LHCN-M2 (cell line): ENCODE measurements at places on chromosomes 1 and 21. TPM values are rescaled to one million over a fixed set of nuclear protein-coding genes. Genes with fewer than 3 reads are reported as not detected.

DNA sequence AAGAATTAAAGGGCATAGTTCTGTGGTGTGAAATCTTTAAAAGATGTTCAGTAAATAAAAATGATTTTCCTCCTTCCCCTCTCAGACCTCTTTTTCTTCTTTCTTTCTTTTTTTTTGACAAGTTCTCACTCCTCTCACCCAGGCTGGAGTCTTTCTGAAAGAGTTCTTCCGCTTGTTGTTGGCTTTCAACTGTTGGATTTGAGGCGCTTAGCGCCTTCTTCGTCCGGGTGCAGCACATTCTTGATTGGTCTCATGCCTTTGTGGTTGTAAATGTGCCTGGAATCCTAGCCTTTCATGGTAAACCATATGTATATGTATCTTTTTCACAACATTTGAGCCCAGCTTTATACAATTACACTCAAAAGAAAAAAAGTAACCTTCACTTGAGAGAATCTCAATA, 980 bp upstream of the METTL18 start:
- DNase-seq = peak; percentile 17

DNA sequence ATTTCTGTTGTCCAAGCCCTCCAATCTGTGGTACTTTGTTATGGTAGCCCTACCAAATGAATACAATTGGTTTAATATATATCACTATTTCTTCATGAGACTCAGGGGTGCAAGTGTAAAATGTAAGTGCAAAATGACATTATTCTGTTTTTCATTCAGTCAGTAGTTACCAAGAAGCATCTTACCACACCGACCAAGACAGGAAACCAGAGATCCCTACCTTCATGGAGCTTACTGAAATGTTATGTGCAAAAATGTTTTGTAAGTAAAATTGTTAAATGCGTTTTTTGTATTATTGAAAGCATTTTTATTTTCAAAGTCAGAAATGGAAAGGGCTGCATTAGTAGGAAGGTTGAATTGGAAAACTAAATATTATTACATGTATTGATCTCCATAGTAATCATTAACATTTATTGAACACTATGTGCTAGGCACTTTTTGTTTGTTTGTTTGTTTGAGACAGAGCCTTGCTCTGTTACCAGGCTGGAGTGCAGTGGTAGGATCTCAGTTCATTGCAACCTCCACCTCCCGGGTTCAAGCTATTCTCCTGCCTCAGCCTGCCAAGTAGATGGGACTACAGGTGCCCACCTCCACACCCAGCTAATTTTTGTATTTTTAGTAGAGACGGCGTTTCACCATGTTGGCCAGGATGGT, 166.8 kb downstream of the PTPRC start:
- no peak for DNase-seq

GRCh38 chr21:27213303-27213702, 246.4 kb upstream of the ADAMTS5 start:
- peak; percentile 45 for DNase-seq

- DNase-seq = no peak
These were observed 17.0 kb upstream of the SH2D2A start for GRCh38 chr1:156833603-156834002.

DNA sequence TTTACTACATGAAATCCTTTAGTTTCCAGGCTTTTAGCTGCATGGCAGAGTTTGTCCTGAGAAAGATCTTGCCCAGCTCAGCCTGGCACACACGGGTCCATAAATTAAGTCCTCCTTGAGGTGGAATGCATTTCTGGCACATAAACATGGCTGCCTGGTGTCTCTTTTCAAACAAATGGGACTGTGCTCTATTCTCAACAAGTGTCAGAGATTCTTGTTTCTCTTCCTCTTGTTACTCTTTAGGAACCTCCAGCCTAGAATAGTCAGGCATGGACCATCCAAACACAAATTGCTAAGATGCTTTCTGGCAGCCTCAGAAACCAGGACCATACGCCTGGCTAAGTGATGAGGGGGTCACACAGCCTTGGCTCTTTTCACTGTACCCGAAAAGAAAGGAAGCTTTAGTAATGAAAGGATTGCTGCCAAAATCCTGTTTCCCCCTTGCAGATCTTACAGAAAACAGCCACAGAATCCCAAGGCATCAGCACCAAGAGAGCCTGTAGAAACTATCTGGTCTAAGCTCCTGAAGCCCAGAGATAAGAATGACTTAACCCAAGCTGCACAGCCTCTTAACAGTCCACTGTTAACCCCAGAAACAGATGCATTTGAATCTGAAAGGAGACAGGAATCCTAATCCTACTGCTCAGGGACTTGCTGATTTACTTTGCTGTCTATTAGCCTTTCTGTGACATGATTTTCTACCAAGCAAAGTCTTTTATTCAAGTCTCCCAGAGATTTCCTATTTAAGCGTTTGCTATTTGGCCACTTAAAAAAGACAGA, 31.9 kb upstream of the NRDC start:
- DNase-seq = no peak

GRCh38 chr1:88399690-88400089, 284.4 kb upstream of the PKN2 start:
- DNase-seq = no peak

DNA sequence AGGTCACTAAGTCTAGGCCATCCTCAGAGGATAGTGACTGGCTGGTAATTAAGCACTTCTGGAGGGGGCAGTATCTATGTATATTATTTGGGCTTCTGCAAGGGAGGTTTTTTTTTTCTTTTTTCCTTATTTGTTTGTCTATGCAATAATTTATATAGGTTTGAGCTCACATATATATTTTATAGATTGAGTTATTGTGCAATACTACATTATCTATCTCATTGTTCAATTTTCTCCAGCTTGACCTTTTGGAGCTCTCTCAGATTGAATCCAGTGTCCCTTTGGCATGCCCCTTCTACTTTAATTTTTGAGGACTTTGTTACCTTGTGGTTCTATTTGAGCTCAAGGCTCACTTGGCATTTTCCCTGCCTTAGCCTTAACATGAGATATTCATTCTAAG, 852.1 kb downstream of the KCNT2 start:
- DNase-seq = no peak

DNA sequence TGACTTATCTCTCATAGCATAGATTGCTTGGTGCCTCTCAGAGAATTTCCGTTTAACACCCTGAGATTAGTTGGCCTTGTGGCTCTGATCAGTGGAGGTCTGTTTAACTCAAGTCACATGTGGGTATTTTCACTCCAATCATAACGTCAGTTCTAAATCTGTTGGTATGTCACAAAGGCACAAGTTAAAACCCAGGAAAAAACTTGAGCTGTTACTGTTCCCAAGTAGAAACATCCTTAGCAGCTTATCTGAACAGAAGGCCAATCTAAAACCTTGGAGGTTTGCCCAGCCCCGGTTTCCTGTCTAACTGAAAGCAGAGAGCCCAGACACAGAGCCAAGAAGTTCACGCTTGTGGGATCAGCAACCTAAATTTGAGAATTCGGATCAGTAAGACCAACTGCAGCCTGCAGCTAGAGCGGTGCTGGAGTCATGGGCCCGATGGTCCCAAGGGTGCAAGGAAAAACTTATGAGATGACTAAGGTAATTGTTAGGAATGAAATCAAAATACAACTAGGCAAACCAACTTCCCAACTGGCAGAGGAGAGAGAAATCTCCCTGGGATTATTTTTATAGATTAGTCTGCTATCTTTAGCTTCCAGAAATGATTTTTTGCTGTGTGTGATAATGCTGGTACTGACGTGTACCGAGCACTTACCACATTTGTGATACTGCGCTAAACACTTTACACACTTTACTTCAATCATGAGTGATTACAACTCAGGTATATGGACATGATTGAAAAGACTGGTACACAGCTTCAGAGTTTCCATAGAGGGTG, 90.2 kb upstream of the C1orf21 start:
- DNase-seq = peak; percentile 94

DNA sequence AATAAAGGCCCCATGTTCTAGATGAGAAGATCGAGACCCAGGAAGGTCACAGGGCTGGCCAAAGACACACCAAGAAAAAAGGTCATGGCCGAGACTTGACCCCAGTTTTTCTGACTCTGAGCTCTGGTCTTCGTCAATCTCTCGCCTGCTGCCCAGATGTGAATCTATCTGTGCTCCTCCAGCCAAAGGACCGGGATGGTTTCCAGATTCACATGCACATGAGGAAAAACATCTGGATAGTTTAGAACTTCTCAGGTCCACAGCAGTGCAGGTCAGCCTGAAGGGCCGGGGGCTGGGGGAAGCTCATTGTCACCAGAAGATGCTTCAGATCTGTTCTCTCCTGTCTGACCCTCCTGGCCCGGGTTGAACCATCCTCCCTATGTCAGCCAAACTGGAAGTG, 49.0 kb downstream of the KCNN3 start:
- no peak for DNase-seq

DNA sequence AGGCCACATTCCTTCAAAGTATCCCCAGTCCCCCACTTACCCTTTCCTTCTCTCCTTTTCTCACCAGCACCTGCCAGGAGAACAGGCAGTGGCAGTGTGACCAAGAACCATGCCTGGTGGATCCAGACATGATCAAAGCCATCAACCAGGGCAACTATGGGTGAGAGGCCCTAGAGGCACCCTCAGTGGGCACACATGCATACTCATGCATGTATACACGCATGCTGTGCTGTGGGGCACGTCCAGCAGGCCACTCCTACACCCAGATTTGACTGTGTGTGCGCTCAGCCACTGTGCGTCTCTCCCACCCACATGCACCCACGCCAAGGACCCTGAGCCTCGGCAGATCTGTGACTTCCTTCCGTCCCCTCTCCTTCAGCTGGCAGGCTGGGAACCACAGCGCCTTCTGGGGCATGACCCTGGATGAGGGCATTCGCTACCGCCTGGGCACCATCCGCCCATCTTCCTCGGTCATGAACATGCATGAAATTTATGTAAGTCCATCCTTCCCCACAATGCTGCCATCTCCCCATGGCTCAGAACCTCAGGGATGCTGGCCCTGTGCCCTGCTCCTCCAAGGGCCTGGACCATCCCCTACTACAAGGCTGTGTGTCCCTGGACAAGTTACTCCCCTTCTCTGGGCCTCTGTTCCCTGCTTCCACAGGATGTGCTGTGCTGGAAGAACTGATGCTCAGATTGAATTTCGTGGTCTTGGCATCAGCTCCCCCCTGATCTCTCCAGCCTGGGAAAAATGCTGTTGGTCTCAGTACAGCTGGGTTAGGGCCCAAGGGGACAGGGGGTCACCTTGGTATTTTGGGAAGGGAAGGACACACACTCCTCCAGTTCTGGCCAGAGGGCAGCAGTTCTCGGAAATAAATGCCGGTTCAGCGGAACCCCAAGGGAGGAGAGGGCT, 7.0 kb downstream of the TINAGL1 start:
- no peak for DNase-seq

- DNase-seq = peak; percentile 17
These were observed 162.4 kb downstream of the ZSCAN20 start for GRCh38 chr1:33634806-33635205.

DNA sequence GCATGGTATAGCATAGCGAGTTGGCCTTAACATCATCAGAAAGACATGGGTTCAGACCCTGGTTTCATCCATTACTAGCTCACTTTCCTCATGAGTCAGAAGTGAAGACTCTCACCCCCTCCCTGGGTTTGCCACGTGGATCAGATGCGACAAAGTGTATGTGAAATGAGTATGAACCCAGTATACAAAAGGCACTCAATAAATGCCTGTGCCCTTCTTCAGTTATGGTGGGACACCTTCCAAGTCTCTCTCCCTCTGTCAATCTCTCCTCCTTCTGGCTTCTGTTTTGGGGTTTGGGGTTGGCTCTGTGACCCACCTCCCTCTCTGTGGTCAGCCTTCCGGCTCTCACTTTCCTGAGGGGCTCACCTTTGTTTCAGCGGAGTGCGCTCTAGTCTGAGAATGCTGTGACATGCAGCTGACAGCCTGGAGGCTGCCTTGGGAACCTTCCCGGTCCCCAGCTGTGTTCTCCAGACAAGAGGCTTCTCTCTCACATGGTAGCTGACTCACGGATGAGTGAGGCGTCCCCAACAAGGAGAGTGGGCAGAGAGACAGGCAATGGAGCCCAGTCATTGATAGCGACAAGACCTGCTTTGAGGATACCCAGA, 155.0 kb upstream of the EDN2 start:
- peak; percentile 82 for DNase-seq

DNA sequence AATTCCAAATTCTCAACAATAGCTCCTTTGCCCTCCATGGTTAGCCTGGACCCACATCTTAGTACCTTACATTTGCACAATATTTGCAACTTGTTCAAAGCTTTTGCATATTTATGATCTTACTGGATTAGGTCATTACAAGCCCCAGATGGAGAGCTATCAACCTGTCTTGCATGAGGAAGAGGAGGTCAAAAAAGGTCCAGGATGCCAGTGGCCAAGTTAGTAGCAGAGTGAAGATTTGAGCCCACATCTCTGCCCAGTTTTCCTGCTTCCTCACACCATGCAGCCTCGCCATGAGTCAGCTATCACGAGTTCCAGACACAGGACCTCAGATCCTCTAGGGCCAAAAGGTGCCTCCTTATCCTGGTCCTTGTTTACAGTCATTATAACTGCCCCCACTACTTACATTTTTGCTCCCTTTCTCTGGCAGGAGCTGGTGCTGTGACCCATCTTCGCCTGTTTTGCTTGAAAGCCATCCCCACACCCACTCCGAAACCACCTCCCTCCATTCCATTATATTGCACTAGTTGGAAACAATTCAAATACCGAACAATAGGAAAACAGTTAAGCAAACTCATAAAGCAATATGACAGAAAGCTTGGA, 5.0 kb upstream of the AHCYL1 start:
- DNase-seq = peak; percentile 75

DNA sequence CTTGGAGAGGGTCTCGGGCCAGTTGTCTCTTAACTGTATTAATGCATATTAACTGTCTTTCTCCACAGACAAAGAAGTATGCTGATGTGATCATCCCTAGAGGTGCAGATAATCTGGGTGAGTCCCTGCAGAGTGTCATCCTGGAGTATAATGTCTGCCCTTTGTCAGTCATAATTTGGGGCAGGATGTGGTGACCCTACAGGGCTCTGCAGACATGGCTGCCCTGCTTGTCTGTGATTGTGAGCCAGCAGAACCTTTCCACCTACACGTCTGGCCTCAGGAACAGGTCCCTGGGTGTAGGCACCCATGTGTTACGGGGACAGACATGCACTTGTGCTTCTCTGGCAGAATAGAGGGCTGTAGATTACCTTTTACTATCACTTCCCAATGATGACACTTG, 78.4 kb downstream of the UCK2 start:
- no peak for DNase-seq

GRCh38 chr1:24413350-24414163, at the start of gene STPG1:
TSS of gene STPG1 (minus strand) at chr1:24413782. CDS start at chr1:24401388, 12,394 bp downstream.
- DNase-seq = peak; percentile 81

DRAXIN gene
- total RNA-seq = under 0.01 and 0.13 TPM in 2 replicates

LRRC53 gene
- total RNA-seq = 0.06 TPM in 1 of 2 replicates, not detected in the other

CTSS gene
- total RNA-seq = 5.6 and 6.1 TPM in 2 replicates

LCK gene
- total RNA-seq = not detected in 2 replicates

RSBN1 gene
- 8.1 and 10.7 TPM in 2 replicates for total RNA-seq

GJC2 gene
- 0.63 and 0.77 TPM in 2 replicates for total RNA-seq

ZC3H11A gene
- 60.5 and 68.9 TPM in 2 replicates for total RNA-seq

NES gene
- 470 and 483 TPM in 2 replicates for total RNA-seq

FMO1 gene
- not detected in 2 replicates for total RNA-seq

CELA2A gene
- not detected in 2 replicates for total RNA-seq

MMEL1 gene
- not detected in 2 replicates for total RNA-seq

ELAPOR1 gene
- total RNA-seq = 0.17 and 0.38 TPM in 2 replicates
